Stimulated activated CD8-positive, alpha-beta memory T cell treated with anti-CD3 and anti-CD28 coated beads, Interleukin-7, amount 100 ng/mL, for 1 hour (primary cell): ENCODE measurements at places on chromosomes 2 and 18.

- DNase-seq = no peak
Observed at GRCh38 chr2:232523402-232523681, 2.6 kb upstream of the CHRND start.

DNA sequence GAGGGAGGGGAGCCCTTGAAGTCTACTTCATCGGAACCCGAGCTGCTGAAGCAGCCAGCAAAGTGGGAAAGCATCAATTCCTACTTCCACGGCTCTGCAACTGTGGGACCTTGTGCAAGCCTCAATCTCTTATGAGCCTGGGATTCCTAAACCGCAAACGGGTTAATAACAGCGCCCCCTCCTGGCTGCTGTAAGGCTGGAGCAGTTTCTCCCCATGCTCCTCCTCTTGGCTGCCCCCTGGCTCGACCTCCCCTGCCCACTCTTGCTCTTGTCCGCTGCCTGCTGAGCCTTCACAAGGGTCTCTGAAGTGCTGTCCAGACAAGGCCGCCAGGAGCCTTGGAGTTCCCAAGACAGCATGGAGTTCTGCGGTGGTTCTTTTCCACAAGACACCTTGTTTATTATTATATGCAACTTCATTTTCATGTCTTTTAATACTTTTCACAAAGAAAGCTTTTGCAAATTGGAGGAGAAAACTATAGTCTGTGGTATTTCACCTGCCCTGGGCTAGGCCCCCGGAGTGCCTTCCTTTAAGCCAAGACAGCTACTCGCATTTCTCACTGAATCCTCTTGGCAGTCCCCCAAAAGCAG, 157.2 kb downstream of the DDX1 start:
- DNase-seq = no peak

GRCh38 chr18:75687626-75688025, 260.1 kb upstream of the SMIM21 start:
- no peak for DNase-seq

- DNase-seq = no peak
Observed at GRCh38 chr2:218368621-218369153, 12.0 kb downstream of the CATIP start.

GRCh38 chr2:239814861-239815601, 210.1 kb downstream of the NDUFA10 start:
- DNase-seq = no peak

DNA sequence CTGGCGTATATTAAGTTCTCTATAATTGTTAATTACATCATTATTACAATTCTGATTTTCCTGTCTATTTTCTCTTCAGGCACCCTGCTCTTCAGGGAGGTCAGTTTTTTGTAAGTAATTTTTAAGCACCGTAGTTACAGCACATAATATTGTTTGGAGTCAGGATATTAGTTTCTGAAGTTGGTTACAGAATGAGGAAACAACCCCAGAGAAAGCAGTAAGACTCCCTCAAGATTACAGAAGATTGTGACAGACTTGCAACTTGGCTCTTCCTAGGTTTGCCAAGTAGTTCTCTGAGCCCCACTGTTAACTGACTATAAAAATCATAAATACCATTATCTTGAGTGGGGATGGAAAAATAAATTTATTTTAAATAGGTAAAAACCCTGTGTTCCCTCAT, 921 bp downstream of the RPE start:
- DNase-seq = no peak

DNA sequence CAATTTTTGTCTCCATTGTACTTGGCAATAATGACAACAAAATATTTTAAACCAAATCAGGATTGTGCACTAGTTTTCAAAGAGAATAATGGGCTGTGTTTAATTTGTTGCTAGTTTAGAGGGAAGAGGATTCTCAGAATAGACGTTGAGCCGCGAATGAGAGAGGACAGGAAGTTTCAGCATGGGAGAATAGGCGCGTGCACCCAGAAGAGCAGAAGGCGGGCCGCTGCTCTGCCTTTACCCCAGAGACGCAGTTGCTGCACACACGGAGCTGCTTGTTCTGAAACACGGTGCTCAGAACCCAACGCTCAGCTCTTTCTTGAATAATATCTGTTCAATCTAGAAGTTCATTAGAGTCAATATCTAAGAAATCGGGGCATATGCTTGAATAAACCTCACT, 223.4 kb downstream of the MYT1L start:
- no peak for DNase-seq

GRCh38 chr2:61510674-61511671, 27.2 kb downstream of the XPO1 start:
- DNase-seq = no peak
